ENCODE measurements at places on chromosomes 5 and 9. TPM values are rescaled to one million over a fixed set of nuclear protein-coding genes. Genes with fewer than 3 reads are reported as not detected.

NMUR2 gene
- total RNA-seq = 0.57 TPM

ZDHHC11B gene
- total RNA-seq = 1.00 TPM

PCDHA10 gene
- 0.02 TPM for total RNA-seq

HTR1A gene
- total RNA-seq = not detected

PCDHB11 gene
- total RNA-seq = not detected

CDC20B gene
- total RNA-seq = not detected

PHF19 gene
- 75.9 TPM for total RNA-seq

ANKRD18A gene
- 2.6 TPM for total RNA-seq

MORN5 gene
- not detected for total RNA-seq

Data from Caco-2 (cell line).